ENCODE measurements at places on chromosomes 2 and 18. TPM values are rescaled to one million over a fixed set of nuclear protein-coding genes. Genes with fewer than 3 reads are reported as not detected.

DNA sequence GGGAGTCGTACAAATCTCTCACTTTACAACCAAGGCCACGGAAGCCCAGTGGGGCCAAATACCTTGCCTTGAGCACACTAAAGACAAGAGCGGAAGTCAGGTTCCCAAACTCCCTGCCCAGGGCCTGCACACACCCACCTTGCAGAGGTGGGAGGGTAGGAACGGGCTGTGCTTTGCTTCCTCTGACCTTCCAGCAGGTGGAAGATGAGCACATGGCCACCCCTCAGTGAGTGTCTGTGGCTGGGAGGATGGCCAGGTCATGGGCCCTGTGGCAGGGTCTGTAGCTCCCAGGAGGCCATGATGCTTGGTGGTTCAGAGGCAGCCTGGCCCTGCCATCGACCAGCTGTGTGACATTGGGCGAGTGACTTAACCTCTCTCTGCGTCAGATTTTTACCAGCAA, 218.2 kb downstream of the ZBTB7C start:
- H3K36me3 ChIP-seq: no peaks in the 10 kb centered on the region
- H3K27me3 ChIP-seq: no peaks in the 10 kb centered on the region
- H3K4me3 ChIP-seq: no peak overlapping the region

- H3K27ac ChIP-seq: no peak overlapping the region
- no peak for DNase-seq
- H3K27me3 ChIP-seq: no peaks in the 10 kb centered on the region
- H3K4me1 ChIP-seq: no peaks in the 10 kb centered on the region
- no peaks in the 10 kb centered on the region for H3K36me3 ChIP-seq
These were observed 41.0 kb downstream of the SPP2 start for GRCh38 chr2:234091432-234091879.

DNA sequence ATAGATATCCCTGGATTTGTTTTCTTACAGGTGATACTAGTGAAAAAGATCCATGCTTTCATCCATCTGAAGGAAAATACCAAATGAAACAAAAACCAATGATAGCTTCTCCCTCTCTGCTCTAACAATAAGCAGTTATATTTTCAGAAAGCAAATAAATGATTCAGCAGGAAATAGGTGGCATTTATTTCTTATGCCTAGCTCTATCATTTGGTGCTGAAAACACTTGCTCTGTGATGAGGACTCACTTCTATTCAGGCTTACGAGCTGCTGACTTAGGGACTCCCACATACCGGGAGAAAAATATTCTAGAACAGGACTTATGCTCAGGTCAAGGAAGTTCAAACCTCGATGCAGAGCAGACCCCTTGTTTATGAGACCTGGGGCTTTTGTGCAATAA, 142.6 kb downstream of the SETBP1 start:
- peaks cover 20% of the 10 kb centered on the region for H3K4me1 ChIP-seq
- H3K4me3 ChIP-seq: no peak overlapping the region
- no peak for DNase-seq
- H3K36me3 ChIP-seq: no peaks in the 10 kb centered on the region
- H3K27ac ChIP-seq: no peak overlapping the region
- no peaks in the 10 kb centered on the region for H3K27me3 ChIP-seq

DNA sequence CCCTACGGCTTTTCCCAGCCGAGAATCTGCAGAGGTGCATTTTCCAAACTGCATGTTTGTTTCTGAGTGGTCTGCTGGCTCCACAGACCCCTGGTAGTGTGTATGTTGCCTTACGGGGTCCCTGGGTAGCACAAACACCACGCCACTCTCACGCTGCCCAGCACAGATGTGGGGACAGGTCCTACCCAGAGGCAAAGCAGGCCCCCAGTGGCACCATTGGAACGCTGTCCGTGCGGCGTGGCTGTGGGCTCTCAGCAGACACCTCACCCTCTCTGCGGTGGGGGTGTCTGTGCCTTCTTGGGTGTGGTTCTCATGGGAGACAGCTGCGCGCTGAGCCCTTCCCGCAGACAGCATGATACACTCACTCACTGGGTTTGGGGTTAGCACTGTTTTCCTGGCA, 137.4 kb downstream of the NFATC1 start:
- H3K27me3 ChIP-seq: no peaks in the 10 kb centered on the region
- no peak for DNase-seq
- H3K27ac ChIP-seq: no peak overlapping the region

GRCh38 chr18:2168022-2168421, 403.3 kb downstream of the METTL4 start:
- H3K27ac ChIP-seq: peak overlapping the region; percentile 50
- H3K27me3 ChIP-seq: no peaks in the 10 kb centered on the region
- H3K36me3 ChIP-seq: no peaks in the 10 kb centered on the region

DNA sequence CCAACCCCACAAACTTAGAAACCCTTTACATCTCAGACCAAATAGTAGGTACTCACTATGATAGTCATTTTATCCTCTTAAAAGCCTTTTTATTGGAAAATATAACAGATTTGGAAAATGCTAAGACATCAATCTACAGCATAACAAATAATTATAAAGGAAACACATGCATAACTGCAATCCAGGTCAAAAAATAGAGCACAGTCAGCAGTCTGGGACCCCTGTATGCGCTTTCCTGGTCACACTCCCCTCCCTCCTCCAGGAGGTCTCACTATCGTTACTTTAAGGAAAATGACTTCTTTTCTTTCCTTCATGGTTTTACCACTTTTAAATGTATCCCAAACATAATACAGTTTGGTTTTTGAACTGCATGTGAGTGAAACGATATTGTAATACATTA, 90.5 kb upstream of the CCDC150 start:
- no peak overlapping the region for H3K27ac ChIP-seq
- no peaks in the 10 kb centered on the region for H3K27me3 ChIP-seq
- no peak for DNase-seq
- H3K36me3 ChIP-seq: no peaks in the 10 kb centered on the region

- no peaks in the 10 kb centered on the region for H3K4me1 ChIP-seq
- H3K4me3 ChIP-seq: no peak overlapping the region
- H3K27ac ChIP-seq: peak overlapping the region; percentile 56
- H3K36me3 ChIP-seq: no peaks in the 10 kb centered on the region
- H3K27me3 ChIP-seq: no peaks in the 10 kb centered on the region
- DNase-seq: peak; percentile 47
These were observed 91.3 kb downstream of the SATB2 start for GRCh38 chr2:199366406-199366805.

DNA sequence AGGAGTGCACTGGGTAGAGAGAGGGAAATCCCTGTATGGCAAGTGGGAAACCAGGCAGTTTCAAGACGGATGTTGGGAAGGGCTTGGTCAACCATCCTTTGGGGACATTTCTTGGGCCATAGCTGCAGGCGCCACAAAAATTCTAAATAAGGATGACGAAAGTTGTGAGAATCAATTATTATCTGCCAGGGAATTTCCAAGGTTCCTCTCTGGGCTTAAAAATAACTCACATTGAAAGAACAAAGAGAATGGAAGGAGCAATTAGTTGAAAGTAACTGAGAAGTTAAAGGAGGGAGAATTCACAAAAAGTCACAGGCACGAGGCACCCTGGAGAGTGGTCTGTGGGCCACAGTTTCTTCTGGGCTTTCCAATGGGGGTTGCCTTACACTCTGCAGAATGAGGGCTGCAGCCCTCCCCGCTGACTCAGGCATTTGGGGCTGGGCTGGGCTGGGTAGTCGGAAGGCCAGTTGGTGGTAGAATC, 195.7 kb downstream of the SMAD7 start:
- H3K4me1 ChIP-seq: no peaks in the 10 kb centered on the region
- H3K27me3 ChIP-seq: no peaks in the 10 kb centered on the region
- no peak for DNase-seq
- no peak overlapping the region for H3K27ac ChIP-seq
- no peaks in the 10 kb centered on the region for H3K36me3 ChIP-seq

Gene EFR3B
- 2.7 TPM for total RNA-seq

Data from hepatocyte (in vitro differentiated cells).